ENCODE measurements at places on chromosomes 12 and 14.

DNA sequence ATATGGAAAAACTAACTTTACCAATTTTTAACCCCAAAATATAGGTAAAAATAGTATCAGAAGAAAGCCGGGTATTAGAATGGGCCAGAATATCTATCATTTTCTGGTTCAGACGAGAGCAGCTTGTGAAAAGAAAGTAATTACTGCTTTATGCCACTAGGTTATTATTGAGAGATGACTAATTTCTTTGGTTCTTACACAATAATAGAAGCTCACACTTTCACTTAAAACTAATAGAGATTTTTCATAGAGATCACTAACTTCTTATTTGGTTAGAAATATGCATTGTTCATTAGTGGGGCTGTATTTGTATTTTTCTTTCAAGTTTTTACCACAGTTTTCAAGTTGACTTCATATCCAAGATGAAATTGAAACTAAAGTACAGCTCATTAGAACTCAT, 1241.2 kb upstream of the FLRT2 start:
- no peak overlapping the region for H3K4me3 ChIP-seq
- H3K27me3 ChIP-seq, result no peaks in the 10 kb centered on the region
- no peak overlapping the region for H3K27ac ChIP-seq
- H3K36me3 ChIP-seq, result no peaks in the 10 kb centered on the region
- DNase-seq, result no peak

DNA sequence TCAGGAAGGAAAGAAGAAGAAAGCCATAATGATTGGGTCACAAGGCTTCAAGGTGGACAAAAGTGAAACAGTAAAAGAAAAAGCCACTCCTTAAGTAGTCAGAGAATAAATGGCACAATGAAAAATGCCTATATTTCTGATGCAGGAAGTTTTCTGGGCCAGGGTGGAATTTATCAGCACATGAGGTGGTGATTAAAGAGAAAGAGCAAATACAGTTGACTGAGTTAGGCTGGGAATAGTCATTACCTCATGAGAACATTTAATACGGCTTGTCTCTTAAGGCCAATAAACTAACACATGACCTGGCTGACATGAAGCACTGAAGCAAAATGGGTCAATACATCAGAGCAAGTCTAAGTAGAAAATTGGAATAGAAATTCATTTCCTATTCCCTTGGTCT, 499.7 kb downstream of the TMTC2 start:
- no peak for DNase-seq
- no peak overlapping the region for H3K27ac ChIP-seq
- no peaks in the 10 kb centered on the region for H3K4me1 ChIP-seq
- no peak overlapping the region for H3K4me3 ChIP-seq

- no peaks in the 10 kb centered on the region for H3K27me3 ChIP-seq
- H3K4me3 ChIP-seq, result no peak overlapping the region
- H3K4me1 ChIP-seq, result peaks cover 10% of the 10 kb centered on the region
- DNase-seq, result no peak
- H3K27ac ChIP-seq, result no peak overlapping the region
Measured at GRCh38 chr14:101711041-101711856, 50.3 kb upstream of the PPP2R5C start.

GRCh38 chr14:97924922-97925613, 1127.9 kb downstream of the VRK1 start:
- DNase-seq, result no peak
- no peaks in the 10 kb centered on the region for H3K36me3 ChIP-seq
- H3K27me3 ChIP-seq, result no peaks in the 10 kb centered on the region
- H3K4me3 ChIP-seq, result no peak overlapping the region
- no peaks in the 10 kb centered on the region for H3K4me1 ChIP-seq

GRCh38 chr14:39050389-39050788, 52.6 kb downstream of the SEC23A start:
- H3K4me3 ChIP-seq, result no peak overlapping the region
- H3K27ac ChIP-seq, result no peak overlapping the region
- no peaks in the 10 kb centered on the region for H3K27me3 ChIP-seq
- no peaks in the 10 kb centered on the region for H3K4me1 ChIP-seq
- peaks cover 32% of the 10 kb centered on the region for H3K36me3 ChIP-seq

DNA sequence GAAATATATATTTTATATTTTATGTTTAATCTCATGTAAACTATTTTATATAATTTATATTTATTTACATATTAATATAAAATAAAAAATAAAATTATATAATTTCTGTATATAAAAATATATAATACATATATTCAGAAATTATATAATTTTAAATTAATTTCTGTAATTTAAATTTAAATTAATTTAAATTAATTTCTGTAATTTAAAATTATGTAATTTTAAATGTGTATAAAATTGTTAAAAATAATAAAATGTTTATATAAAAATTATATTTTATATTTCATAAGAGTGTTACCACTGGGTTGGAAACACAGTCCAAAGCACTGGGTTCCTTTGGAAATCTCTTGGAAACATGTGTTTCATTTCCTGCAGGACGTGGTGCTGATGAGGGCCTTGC, 94.6 kb downstream of the DNAH10 start:
- DNase-seq, result no peak
- H3K27me3 ChIP-seq, result no peaks in the 10 kb centered on the region
- H3K27ac ChIP-seq, result no peak overlapping the region

DNA sequence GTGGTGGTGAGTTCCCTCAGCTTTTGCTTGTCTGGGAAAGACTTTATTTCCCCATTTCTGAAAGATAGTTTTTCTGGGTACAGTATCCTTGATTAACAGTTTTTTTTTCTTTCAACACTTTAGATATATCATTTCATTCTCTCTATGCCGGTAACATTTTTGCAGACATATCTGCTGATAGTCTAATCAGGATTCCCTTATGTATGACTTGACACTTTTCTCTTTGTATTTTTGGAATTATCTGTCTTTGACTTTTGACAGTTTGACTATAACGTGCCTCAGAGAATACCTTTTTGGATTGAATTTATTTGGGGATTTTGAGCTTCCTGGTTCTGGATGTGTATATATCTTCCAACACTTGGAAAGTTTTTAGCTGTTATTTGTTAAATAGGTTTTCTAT, 234.8 kb upstream of the PRICKLE1 start:
- no peak overlapping the region for H3K27ac ChIP-seq
- no peaks in the 10 kb centered on the region for H3K4me1 ChIP-seq
- H3K36me3 ChIP-seq, result no peaks in the 10 kb centered on the region
- no peak for DNase-seq
- no peaks in the 10 kb centered on the region for H3K27me3 ChIP-seq
- H3K4me3 ChIP-seq, result no peak overlapping the region

- H3K27me3 ChIP-seq, result no peaks in the 10 kb centered on the region
- no peak overlapping the region for H3K27ac ChIP-seq
- H3K4me1 ChIP-seq, result no peaks in the 10 kb centered on the region
- no peak for DNase-seq
Measured at GRCh38 chr12:20508962-20509361, 140.6 kb downstream of the PDE3A start.

- H3K36me3 ChIP-seq, result no peaks in the 10 kb centered on the region
- H3K27me3 ChIP-seq, result no peaks in the 10 kb centered on the region
- DNase-seq, result no peak
- no peaks in the 10 kb centered on the region for H3K4me1 ChIP-seq
- no peak overlapping the region for H3K4me3 ChIP-seq
Measured at GRCh38 chr12:128911861-128912260, 58.6 kb downstream of the GLT1D1 start.

DNA sequence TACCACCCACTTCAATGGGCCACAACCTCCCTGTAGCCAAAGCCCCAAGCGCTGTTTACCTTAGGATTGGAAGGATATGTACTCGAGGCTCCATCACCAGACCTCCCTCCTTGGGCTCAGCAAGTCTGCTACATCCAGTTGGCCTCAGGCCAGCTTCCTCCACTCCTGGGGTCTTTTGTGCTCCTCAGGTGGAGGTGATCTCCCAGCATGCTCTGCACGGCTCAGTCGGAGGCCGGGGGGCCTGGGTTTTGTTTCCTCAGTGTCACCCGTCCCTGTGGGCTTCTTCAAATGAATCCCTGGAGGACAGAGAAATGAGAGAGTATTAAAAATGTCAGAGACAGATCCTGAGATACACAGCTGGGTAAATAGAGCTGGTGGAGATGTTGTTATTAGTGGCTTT, 723.1 kb upstream of the TBX3 start:
- H3K27me3 ChIP-seq, result no peaks in the 10 kb centered on the region
- H3K27ac ChIP-seq, result no peak overlapping the region
- H3K4me1 ChIP-seq, result peaks cover 9% of the 10 kb centered on the region
- no peak for DNase-seq
- H3K4me3 ChIP-seq, result no peak overlapping the region

GRCh38 chr12:49552014-49552413, 13.2 kb downstream of the KCNH3 start:
- H3K4me3 ChIP-seq, result no peak overlapping the region
- no peak for DNase-seq

DNA sequence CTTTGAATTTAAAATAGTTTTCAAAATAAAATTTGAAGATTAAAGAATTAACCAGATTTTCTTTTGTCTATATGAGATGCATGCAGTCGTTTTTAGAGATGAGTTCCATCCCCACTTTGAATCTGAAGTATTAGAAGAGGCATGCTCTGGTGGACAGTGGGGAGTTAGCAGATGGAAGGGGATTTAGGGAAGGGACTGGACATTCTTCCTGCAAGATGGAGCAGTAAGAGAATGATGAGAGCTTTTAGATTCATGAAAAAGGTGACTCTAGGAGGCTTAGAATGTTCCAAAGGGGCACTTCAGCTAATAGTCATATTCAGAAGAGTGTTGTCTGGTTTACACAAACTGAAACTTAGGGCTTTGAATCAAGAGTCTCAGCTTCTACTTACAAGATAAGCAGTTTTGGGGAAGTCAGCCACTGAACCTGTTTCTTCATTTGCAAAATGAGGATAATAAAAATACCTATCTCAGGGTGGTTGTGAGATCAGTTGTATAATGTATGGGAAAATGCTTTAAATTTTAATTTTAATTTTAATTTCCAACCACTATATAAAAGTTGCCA, 3.7 kb downstream of the ZBTB1 start:
- H3K27ac ChIP-seq, result peak overlapping the region; percentile 23
- no peak for DNase-seq
- H3K4me1 ChIP-seq, result peaks cover 9% of the 10 kb centered on the region
- H3K36me3 ChIP-seq, result peaks cover 4% of the 10 kb centered on the region

- H3K4me1 ChIP-seq, result no peaks in the 10 kb centered on the region
- H3K36me3 ChIP-seq, result no peaks in the 10 kb centered on the region
- H3K27me3 ChIP-seq, result no peaks in the 10 kb centered on the region
Measured at GRCh38 chr14:68696266-68696665, 96.6 kb downstream of the ZFP36L1 start.

DNA sequence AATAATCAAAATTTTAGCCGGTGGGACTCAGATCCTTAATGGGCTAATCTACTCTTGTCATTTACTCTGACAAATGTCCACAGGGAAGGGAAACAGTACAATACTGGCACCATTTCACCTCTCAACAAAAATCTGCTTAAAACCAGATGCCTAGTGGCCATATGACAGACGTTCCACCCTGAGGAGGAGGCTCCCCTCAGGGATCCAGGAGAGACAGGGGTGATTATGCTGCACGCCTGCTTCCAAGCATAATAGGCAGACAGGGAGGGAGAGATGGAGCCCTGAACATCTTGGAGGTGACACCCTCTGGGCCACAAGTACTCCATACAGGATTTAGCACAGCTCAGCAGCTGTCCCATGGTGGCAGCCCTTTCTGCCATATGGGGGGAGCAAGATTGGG, 24.8 kb upstream of the AKAP6 start:
- H3K4me3 ChIP-seq, result no peak overlapping the region
- H3K4me1 ChIP-seq, result no peaks in the 10 kb centered on the region
- no peaks in the 10 kb centered on the region for H3K36me3 ChIP-seq
- H3K27ac ChIP-seq, result no peak overlapping the region
- H3K27me3 ChIP-seq, result no peaks in the 10 kb centered on the region

DNA sequence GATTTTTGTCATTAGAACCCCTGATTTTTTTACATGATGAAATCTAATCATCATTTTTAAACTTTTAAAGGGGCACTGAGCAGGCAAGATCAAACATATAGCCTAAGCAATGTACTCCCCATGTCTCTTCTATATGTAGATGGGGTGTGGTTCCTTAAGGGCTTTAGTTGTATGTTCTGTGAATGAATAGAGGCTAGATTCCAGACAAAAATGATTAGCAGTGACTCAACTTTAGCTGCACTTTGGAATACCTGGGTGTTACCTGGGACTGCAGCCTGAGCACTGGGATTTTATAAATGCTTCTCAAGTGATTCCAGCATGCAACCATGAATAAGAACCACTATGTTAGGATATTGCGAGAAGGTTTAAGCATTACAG, 256.7 kb upstream of the PLEKHG7 start:
- H3K36me3 ChIP-seq, result no peaks in the 10 kb centered on the region
- H3K4me1 ChIP-seq, result no peaks in the 10 kb centered on the region
- DNase-seq, result no peak
- no peak overlapping the region for H3K27ac ChIP-seq

- H3K27ac ChIP-seq, result no peak overlapping the region
- no peak overlapping the region for H3K4me3 ChIP-seq
- H3K4me1 ChIP-seq, result peaks cover 5% of the 10 kb centered on the region
- H3K27me3 ChIP-seq, result no peaks in the 10 kb centered on the region
Measured at GRCh38 chr14:71751264-71751663, 181.0 kb upstream of the RGS6 start.

GRCh38 chr12:47080725-47081502, 1.2 kb upstream of the AMIGO2 start:
- H3K27ac ChIP-seq, result no peak overlapping the region
- H3K4me3 ChIP-seq, result peak overlapping the region; percentile 55
- H3K36me3 ChIP-seq, result peaks cover 6% of the 10 kb centered on the region
- H3K27me3 ChIP-seq, result no peaks in the 10 kb centered on the region
- peaks cover 13% of the 10 kb centered on the region for H3K4me1 ChIP-seq
- peak; percentile 59 for DNase-seq

DNA sequence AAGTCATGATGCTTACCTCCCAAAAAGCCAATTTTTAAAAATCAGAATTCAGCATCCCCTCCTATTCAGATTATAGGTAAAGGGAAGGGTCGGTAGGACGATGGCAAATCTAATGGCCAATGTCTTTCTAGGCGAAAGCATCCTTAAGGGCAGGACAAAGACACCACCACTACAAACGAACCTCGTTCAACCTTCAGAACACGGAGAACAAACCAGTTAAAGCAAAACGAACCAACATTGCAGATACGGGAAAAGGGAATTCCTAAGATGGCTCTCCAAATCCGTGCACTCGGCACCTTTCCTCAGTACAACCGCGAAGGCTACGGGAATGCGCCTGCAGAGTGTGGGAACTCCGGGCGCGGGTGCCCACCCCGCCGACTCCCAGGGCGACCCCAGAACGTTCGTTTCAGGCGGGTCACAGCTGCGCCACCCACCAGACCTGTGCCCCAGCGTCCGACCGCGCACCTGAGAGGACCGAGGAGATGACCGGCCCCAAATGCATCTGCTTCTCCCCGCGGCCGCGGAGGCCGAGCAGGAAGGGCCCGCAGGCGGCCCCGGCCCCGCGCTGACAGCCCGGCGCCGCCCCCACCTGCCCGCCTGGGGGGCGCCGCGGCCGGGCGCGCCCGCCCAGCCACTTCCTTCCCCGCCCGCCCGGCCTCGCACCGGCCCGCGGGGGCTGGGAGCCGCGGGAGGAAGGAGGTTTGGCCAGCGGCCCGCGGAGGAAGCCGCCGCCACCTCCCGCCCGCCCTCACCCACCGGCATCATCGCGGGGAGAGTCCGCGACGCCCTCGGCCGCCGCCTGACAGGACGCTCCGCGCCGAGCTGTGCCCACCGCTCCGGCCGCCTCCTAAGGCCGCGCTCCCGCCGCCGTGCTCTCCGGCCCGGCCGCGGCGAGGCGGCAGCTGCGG, 578 bp downstream of the PPP1R13B start:
- peak overlapping the region; percentile 79 for H3K4me3 ChIP-seq
- H3K27me3 ChIP-seq, result peaks cover 11% of the 10 kb centered on the region
- H3K4me1 ChIP-seq, result peaks cover 10% of the 10 kb centered on the region
- H3K27ac ChIP-seq, result no peak overlapping the region
- peak; percentile 60 for DNase-seq
- peaks cover 3% of the 10 kb centered on the region for H3K36me3 ChIP-seq

GRCh38 chr12:127819056-127819455, 447.9 kb upstream of the TMEM132C start:
- H3K4me3 ChIP-seq, result no peak overlapping the region
- no peaks in the 10 kb centered on the region for H3K36me3 ChIP-seq
- no peak for DNase-seq
- H3K4me1 ChIP-seq, result no peaks in the 10 kb centered on the region
